ENCODE measurements at places on chromosomes 7 and 10. TPM values are rescaled to one million over a fixed set of nuclear protein-coding genes. Genes with fewer than 3 reads are reported as not detected.

The VWDE gene
- 3.1 TPM for total RNA-seq

- no peak for DNase-seq
Observed at GRCh38 chr7:120723465-120724385, 134.2 kb downstream of the TSPAN12 start.

The STOX1 gene
- total RNA-seq, result 1.6 TPM

- DNase-seq, result no peak
Observed at GRCh38 chr10:118626953-118627352, 31.5 kb upstream of the PRLHR start.

The PYROXD2 gene
- 5.0 TPM for total RNA-seq

DNA sequence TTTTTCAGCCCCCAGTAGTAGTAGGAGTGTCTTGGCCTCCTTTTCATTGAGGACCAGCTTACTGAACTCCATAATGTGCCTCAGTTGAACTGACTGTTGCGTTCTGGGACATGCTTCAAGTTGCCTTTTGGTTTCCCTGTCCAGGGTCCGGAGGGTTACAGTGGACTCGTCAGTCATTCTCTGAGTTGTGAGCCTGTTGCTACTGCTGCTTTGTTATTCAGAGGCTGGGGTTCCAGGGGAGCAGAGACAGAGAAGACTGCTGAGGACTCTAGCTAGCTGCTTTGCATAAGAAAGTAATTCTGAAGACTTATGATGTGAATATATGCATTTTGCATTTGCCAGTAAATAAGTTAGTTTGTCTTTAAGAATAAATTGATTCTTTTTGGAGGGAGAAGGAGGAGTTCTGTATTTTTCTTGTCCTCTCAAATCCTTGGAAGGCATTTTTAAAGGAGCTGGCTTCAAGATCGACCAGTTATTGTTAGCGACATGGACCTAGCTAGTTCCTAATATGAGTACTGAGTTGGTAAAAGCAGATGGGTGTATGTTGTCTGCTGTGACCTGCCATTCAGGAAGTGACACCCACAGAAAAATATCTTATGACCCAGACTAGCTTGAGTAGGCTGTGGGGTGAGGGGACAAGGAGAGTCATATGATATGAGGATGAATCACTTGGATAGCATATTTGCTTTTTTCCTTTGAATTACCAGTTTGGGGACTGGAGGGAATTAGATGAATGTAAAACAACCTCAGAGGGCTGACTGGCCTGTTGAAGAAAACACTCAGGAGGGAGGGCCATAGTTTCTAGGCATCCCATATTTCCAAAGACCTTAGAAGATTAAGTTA lies 8.3 kb downstream of the PI4K2A start:
- peak; percentile 38 for DNase-seq

DNA sequence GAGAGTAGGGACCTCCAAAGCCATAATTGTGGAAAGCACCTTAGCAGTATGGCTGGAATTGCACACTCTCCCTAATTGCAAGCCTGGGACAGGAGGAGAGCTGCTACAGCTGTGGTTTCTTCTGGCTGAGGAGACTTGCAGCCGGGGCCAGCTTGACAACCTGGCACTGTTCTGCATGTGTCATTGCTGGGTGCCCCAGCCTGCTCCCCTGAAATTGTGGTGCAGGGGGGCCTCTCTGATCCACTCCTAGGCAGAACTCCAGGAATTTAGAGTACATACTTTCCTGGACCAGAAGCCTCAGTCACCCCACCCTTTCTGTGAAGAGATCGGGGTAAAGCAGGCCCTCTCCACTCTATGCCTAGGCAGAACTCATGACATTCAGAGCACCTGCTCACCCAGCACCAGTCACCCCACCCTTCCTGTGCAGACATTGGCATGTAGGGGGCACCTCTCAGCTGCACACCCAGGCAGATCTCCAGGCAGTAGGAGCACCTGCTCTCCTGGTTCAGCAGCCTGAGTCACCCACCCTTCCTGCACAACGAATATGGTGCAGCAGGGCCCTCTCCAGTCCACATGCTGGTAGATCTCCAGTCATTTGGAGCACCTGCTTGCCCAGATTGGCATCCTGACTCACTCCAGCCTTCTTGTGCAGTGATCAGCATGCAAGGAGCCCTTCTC lies 34.4 kb upstream of the DYNC1I1 start:
- no peak for DNase-seq
